ENCODE measurements at places on chromosomes 12 and 14. TPM values are rescaled to one million over a fixed set of nuclear protein-coding genes. Genes with fewer than 3 reads are reported as not detected.

DNA sequence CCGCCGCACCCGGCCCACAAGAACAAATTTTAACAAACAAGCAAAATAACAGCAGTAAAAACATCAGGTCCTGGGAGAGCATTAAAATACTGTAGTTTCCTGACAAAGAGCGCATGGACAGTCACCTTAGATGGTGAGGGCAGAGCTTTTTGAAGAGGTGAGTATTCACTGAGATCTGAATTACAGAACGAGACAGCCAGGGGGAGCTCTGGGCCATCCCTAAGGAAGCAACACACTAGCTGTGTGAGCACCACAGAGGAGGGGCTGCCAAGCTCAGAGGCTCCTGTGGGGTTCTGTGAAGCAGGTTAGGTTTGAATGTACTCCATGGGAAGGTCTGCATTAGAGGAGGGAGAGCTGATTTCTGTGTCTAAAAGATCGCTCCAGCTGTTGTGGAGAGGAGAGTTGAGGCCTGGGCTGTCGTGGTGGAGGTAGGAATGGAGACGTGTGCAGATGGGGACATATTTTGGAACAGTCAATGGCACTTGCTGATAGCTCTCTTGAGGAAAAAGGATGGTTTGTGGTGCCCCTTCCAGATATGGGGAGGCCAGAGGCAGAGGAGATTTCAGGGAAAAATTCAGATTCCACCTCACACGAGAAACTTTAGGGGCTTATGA is 72.9 kb downstream of the TRAFD1 start:
- DNase-seq, result peak; percentile 22

DNA sequence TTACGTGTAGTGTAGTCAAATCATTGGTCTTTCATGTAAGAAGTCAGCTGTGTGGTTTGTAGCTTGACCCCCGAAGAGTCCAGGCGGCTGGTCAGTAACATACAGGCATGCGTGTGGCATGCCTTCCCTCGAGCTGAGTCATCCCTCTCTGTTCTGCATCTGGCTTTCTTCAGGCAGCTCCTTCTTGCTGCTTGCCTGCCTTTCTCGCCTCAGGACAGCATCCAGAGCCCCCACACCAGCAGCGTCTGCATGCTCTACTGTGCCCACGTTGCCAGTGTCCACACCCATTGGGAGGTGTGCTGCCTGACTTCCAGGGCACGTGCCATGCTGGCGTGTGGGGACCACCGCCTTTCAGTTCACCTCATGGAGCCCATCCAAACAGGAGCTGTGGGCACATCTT is 96.8 kb downstream of the EP400 start:
- no peak for DNase-seq

GRCh38 chr12:5071496-5071895 is 27.8 kb downstream of the KCNA5 start:
- no peak for DNase-seq

DNA sequence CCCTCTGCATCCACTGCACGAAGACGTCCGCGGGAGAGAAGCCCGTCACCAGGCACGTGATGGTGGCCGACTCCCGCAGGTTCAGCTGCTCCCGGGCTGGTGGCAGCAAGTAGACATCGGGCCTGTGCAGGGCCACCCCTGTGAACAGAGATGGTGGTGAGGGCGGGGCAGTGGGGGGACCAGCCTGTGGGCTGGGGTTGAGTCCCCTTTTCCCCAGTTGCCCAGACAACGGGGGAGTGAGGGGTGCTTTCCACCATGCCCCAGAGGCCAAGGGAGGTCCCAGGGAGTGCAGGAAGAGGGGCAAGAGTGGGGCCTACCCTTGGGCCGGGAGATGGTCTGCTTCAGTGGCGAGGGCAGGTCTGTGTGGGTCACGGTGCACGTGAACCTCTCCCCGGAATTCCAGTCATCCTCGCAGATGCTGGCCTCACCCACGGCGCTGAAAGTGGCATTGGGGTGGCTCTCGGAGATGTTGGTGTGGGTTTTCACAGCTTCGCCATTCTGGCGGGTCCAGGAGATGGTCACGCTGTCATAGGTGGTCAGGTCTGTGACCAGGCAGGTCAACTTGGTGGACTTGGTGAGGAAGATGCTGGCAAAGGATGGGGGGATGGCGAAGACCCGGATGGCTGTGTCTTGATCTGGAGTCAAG is 328.3 kb downstream of the TMEM121 start:
- no peak for DNase-seq

DNA sequence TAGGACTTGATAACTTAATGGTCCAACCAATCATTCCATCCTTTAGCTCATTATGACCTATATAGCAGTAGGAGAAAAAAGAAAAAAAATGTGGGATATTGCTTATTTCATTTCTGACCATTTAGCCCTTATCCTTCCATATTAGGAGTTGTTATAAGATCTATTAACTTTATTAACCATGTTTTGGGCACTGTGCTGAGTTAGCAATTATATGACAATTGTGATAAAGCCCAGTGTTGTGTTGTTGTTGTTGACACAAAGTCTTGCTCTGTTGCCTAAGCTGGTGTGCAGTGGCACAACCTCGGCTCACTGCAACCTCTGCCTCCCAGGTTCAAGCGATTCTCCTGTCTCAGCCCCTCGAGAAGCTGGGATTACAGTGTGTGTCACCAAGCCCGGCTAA is 569.7 kb upstream of the FOXG1 start:
- DNase-seq, result no peak

DNA sequence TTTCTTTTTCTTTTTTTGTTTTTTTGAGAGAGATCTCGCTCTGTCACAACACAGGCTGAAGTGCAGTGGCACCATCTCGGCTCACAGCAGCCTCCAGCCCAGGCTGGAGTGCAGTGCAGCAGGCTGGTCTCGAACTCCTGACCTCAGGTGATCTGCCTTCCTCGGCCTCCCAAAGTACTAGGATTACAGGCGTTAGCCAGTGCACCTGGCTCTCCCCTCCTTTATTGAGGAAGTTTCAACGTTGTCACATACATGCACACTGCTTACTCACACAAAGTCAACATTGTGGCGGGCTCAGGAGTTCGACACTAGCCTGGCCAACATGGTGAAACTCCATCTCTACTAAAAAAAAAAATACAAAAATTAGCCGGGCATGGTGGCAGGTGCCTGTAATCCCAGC is 32.0 kb downstream of the EAPP start:
- DNase-seq, result no peak

DNA sequence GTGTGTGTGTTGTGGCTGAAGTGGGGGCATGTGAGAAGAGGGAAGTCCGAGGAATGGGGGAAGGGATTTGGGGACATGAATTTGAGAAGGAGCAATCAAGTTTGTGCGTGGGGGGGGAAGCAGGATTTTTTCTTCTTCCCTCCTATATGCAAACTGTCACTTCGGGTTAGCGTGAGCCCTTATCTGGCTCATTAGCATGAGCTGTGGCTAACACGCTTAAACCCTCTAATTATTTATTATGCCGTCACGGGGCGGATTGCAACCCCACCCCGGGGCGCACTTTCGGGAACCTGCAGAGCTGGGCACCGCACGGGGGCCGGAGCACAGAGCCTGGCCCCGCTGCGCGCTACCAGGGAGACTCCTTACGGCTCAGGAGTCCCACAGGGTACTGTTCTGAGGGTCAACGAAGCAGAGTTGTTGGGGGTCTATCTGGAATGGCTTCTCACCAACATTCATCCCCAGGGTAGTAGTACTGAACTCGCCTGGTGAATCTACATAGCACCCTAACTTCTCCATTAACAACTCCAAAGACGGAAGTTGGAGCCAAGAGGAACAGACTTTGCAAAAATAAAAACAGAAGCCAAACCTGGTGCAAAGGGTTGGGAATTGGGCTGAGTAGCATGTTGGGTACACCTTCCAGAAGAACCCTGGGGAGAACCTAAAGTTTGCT is 6.4 kb upstream of the ASCL1 start:
- DNase-seq, result no peak

GRCh38 chr12:89111964-89112363 is 240.3 kb downstream of the DUSP6 start:
- DNase-seq, result no peak

- DNase-seq, result no peak
These were observed 160.7 kb downstream of the PHLDA1 start for GRCh38 chr12:75870878-75871277.

- no peak for DNase-seq
These were observed 131.6 kb downstream of the SAMD4A start for GRCh38 chr14:54698501-54698900.

- no peak for DNase-seq
These were observed 304.1 kb downstream of the EGLN3 start for GRCh38 chr14:33646692-33647260.

DNA sequence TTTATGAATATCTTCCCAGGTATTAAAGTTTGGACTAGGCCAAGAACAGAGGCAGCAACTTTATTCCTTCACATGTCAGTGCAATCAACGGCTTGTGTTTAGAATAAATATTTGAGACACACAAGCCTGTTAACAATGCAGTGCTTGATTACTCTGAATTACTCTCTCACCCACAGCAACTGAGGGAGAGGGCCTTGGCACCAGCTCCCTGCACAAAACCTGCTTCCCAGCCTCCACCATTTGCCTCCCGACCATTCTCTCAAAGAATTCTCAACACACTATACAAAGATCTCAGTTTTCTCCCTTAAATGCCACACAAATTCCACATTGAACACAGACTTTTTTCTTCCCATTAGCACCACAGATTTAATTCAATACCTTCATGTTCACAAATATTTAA is 77.0 kb downstream of the STON2 start:
- DNase-seq, result no peak

DNA sequence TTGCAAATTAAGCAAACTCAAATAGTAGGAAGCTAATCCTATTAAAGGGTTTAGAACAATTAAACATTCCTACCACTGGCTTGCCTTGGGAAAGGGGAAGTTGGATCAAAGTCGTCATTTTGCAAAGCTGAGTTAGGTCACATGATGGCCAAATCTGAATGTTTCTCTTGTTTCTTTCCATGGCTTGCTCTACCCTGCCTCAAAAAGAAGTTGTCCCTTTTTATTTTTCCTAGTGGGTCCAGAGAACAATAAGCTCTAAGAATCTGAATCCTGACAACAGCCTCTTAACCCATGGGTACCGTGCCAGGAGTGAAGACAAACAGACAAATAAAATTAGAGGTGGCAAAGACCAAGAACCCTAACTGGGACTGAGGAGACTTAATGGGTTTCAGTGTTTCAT is 26.2 kb upstream of the NPFF start:
- DNase-seq, result no peak

GRCh38 chr14:40218282-40218941 is 786.2 kb upstream of the FBXO33 start:
- no peak for DNase-seq

DNA sequence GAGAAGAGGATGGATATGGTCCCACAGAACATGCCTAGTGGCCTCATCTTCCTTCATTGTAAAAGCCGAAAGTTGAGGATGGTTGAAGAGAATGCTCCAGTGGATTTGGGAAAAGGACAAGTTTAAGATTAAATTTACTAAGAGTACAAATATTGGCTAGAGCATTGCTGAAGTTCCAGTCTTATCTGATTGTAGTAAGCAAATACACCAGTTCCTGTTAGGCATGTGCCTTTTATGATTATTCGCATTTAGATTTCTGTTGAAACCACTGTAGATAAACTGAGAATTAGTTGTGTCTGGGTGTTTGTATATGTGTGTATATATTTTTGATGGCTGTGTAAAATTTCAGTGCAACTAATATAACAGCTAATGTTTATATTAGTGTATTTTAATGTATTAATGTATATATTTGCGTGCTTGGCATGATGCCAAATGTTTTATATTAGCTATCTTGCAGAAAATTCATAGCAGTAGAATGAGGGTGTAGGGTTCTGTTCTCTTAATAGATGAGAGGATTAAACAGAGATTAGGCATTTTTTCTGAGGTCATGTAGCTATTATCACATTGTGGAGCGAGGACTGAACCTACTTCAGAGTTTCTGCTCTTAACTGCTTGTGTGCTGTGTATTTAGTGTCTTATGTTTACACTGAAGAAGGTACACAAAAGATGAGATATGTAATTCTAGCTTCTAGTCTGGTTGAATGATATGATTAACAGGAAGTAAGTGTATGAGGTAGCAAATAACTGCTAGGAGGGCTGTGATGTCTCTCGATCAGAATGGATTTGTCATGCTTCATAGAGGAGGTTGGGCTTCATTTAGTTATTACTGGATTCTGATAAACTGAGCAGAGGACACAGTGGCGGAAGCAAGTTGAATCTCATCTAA is 21.1 kb downstream of the FKBP3 start:
- DNase-seq, result no peak

DNA sequence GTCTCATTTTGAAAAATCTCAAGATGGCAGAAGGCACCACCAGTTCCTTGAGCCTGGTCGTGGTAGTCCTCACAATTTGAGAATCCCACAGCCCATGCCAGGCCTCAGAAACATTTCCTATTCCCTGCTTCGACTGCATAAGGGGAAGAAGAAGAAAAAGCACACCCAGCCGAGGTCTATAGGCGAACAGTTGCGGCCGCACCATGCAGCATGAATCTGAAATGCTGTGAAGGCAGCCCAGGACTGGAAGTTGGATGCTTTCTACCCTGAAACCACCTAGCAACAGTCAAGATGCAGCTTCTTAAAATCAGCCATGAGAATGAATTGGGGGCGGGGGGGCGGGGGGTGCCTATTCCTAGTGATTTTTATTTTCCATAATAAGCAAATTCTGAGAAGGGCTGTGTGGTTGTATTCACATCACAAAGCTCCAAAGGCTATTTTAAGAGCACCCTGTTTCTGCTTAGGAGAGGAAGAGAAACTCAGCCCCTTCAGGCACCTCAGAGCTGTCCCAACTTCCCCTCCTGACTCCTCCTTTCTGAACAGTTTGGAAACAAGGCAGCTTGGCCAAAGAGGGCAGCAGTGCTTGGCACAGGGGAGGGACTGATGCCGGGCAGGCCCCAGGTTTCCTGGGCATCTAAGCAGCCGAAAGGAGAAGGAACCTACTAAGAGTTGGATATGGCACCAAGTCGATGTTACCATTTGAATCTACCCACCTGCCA is 172.5 kb upstream of the FOXN3 start:
- DNase-seq, result no peak

- DNase-seq, result no peak
These were observed 116.2 kb downstream of the NUAK1 start for GRCh38 chr12:106022568-106023012.

- no peak for DNase-seq
These were observed 20.6 kb downstream of the TOGARAM1 start for GRCh38 chr14:44982594-44982993.

GRCh38 chr12:25362646-25363045 is 111.9 kb upstream of the KRAS start:
- DNase-seq, result no peak

OR11H12 gene
- not detected for polyA plus RNA-seq

KLRC4 gene
- not detected for polyA plus RNA-seq

KRT73 gene
- not detected for polyA plus RNA-seq

STYK1 gene
- polyA plus RNA-seq, result not detected

OVCH1 gene
- 0.54 TPM for polyA plus RNA-seq

SLC39A2 gene
- not detected for polyA plus RNA-seq

SERPINA12 gene
- polyA plus RNA-seq, result not detected

MAP1LC3B2 gene
- polyA plus RNA-seq, result 5.5 TPM
